ENCODE measurements at places on chromosomes 3 and 15. TPM values are rescaled to one million over a fixed set of nuclear protein-coding genes. Genes with fewer than 3 reads are reported as not detected.

DNA sequence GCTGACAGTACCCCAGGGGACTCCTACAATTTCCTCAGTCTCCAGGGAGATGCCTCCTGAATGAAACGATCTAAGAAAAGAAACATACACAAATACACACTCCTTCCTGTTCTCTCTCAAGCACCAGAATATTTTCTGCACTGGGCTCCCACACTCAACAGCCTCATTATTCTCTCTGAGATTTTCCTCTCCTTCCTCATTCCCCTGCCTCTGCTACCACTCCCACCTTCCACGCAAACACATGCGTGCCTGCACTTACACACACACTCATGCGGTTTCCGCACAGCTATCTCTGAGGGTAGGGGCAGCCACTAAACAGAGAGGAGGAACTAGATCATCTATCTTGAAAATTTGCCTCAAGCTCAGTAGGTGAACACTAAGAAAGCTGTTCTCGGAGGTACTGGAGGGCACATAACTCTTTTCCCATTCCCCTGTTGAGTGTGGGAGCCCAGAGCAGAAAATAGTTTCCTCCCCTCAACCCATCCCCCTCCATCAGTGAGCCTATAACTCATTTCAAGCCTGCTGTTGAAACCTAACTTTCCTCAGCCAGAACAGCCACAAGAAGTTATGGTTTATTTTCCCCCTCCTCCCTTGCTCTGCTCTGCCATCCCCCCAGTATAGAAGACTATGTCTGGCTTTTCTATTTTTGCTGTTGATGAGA, 30.5 kb upstream of the TIPARP start:
- no peak for DNase-seq

DNA sequence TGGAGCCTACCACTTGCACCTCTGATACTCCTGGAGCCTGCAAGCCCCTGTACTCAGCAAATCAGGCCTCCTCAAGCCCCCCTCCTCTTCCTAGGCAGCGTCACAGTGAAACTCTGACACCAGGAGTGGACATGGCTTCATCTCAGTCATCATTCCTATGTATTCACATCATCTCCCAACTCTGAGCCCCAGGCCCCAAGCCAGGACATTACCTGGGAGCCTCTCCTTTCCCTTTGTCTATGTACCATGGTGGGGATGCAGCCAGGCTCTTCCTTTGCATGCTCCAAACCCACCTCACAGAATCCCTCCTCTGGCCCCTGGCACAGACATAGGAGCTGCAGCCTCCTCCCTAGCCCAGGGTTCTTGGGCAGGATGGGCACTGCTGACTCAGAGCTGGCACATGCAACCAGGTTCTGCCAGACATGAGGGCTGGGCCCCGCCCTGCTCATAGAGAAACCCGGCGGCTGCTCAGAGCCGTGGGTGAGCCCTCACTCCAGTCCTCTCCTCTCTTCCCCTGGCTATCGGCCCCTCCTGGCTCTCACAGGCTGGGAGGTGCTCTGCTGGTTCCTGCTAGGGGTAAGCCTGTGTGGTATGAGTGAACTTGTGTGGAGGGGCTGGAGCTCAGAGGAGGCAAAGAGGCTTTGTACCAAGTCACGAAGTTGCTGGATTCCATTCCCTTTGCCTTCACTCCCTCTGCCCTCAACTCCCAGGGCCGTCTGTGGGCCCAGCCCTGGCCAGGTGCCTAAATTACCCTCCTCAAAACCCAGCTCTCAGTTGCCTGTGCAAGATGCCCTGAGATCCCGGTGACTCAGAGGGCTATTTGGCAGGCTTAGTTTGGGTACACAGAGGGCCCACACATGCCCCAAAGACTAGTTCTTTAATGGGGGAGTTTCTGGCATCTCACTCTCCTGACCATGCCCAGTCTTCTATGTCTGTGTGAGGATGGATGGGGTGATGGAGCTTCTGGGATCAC, 1.9 kb upstream of the PLCD1 start:
- no peak for DNase-seq

DNA sequence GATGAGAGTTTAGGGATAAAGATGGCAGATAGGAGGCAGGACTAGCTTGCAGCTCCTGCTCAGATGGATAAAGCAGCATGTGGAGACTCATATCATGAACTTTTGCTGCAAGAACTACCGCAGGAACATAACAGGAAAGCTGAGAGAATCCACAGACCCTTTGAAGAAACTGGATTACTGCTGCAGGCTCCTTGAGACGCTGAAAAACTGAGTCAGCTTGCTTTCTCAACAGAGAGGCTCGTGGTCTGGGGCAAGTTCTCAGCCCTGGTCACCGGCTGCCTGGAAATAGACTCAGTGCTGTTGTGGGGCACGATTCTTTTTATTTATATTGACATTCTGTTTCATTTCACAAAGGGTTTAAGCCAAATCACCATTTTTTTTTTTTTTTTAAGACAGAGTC, 28.8 kb upstream of the TRIM59 start:
- no peak for DNase-seq

SERINC4 gene
- 0.36 TPM for total RNA-seq

UBAP1L gene
- total RNA-seq, result 5.8 TPM

Measured in progenitor cell of endocrine pancreas (in vitro differentiated cells).